Stimulated activated CD8-positive, alpha-beta memory T cell treated with anti-CD3 and anti-CD28 coated beads, Interleukin-4, amount 100 ng/mL, for 24 hours (primary cell): ENCODE measurements at places on chromosomes 4 and X.
A peak's percentile ranks its signal among the peaks of the same experiment; 100 is the strongest.

DNA sequence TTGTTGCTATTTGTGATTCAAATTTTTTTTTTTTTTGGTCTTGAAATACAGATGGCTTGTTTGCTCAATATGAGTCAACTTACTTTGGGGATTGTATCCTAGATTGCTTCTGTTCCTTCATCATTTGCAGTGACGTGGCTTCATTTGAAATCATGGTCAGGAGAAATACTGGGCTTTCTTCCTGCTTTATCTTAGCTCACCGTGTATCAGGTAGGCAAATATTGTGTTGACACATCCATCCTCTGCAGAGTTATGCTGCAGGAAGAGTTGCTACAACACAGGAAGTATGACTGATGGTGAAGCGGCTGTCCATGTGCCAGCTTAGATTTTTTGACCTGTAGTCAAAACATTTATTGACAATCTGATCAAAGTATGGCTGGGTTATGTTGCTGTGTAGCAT lies 232.2 kb downstream of the C4orf33 start:
- DNase-seq, result no peak

DNA sequence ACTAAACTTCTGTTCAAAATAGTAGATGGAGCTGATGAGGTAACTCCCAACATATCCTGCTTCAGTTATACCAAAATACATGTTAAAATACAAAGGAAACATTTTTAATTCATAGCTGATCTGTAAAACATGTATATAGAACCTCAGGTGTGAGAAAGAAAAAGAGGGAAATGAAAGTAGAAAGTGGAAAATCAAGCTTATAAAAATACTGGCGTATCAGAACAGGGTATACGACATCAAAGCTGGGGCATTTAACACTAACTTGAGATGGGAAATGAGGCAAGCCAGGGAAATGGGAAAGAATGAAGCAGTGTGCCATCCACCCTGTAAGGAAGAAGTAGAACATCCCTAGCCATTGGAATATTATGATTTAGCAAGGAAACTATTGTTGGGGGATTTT lies 767.5 kb downstream of the DMD start:
- no peak for DNase-seq

DNA sequence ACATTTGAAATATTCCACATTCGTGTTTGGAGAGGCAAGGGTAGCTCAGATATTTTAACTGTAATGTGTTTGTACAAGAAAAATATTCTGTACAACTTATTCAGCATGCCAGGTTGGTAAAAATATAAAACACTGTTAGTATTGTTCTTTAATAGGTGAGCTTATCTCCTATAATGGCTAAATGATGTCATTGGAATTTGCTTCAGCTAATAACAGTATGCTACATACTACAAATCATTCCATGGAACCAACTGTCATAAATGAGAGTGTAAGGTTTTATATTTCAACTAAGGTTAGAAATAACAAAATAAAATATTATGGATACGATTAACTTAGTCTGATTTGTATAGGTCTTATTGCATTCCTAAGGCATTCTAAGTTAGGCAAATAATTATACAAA lies 206.6 kb downstream of the ADGRL3 start:
- DNase-seq, result no peak

GRCh38 chr4:74675673-74676279 lies 118.5 kb downstream of the BTC start:
- DNase-seq, result no peak

DNA sequence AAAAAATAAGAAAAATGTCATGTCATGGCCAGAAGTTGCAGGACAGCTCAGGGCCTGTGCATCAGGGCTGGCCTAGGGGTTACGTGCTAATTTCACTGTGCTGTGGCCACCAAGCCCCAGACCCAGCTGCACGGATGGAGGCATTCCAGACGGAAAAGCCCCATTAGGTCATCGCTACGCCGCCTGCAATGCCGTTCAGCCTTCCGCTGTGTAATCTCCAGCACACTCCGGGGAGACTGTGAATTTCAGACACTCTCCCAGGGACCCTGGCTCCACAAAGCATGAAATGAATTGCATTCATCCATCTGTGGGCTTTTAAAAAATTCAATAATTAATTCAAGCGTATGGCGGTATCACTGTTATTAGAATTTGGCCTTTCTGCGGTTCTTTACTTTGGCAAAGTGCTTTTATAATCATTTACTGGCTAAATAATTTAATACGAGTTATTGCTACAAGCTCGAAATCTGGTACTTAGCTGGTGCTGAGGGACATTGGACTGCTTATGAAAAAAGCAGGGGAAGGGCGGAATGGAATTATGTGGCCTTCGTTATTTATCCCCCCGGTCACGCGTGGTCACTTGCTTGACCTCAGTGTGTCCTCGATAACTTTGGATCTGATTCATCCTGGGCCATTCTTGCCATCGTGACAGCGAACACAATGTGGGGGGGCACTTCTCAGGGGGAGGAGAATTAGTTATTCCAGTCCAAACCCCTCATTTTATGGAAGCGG lies 9.0 kb upstream of the NSG1 start:
- no peak for DNase-seq

GRCh38 chr4:168408620-168409019 lies 71.7 kb downstream of the DDX60L start:
- no peak for DNase-seq

DNA sequence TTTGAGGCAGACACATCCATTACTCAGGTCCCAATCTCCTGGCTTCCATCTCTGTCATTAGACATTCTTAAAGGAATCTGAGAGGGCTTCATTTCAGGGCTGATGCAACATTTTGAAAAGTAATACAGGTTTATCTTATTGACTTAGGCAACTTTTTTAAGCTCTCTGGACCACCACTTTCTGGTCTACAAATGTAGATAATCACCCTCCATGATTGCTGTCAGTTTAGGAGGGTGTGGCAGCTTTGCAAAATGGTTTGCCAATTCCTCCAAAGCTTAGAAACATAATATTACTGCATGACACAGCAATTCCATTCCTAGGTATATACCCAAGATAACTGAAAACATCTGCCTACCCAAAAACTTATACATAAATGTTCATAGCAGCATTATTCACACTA lies 77.6 kb downstream of the ARHGAP6 start:
- no peak for DNase-seq

DNA sequence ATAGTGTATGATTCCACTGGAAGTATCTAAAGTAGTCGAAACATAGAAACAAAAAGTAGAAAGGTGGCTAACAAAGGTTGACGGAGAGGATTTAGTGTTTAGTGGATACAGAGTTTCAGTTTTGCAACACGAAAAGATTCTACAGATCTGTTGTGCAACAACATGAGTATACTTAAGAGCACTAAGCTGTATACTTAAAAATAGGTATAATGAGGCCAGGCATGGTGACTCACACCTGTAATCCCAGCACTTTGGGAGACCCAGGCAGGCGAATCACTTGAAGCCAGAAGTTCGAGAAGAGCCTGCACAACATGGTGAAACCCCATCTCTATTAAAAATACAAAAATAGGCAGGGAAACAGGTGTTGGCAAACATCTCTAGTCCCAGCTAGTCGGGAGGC lies 7.9 kb upstream of the ATRX start:
- DNase-seq, result no peak

DNA sequence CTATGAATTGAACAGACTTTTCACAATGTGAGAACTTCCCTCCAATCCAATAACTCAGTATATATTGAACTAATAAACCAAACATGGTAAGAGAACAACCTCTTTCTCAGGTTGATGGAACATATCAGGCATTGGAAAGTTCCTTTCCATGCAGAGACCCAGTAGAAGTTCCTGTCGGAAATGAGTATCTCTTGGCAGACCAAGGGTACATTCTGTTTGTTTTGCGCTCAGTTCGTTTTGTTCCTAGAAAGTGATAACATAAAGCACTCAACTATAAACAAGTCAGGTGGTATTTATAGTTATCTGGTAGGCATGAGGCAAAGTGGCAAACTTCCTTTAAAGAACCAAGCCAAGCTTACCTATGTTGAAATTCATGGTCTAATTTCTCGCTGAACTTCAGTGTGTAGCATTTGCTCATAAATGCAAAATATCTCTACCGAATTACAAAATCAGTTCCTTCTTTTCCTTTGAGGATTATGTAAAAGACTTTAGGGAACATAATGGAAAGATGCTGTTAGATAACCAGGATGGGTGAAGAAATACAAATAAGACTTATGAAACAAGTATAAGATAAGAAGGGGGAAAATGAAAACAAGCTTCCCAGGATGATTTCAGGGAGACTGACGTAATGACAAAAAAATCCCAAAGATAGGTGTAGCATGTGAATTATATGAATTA lies 120.3 kb downstream of the ARHGAP24 start:
- DNase-seq, result no peak

- DNase-seq, result no peak
Measured at GRCh38 chr4:88097301-88097700, 61.1 kb downstream of the ABCG2 start.

GRCh38 chrX:72568406-72569092 lies 4.1 kb downstream of the HDAC8 start:
- DNase-seq, result no peak

DNA sequence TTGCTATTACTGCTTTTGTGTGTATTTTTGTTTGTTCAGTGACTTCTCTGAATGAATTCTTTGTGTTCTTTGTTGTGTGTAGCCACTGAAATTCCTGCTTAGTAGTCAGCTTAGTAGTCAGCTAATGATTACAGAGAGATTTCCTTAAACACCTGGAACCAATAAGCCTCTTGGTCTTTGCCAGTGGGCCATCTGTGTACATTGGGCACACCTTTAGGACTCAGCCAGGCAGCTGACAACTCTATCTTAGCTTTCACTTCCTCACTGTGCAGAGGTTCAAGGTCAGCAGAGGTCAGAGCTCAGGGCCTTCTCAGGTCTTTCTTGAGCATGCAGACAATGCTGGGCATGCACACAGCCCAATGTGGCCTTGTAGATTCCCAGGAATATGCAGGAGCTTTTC lies 59.3 kb downstream of the RWDD4 start:
- DNase-seq, result no peak

- no peak for DNase-seq
Measured at GRCh38 chr4:120841580-120841979, 80.9 kb downstream of the PRDM5 start.

DNA sequence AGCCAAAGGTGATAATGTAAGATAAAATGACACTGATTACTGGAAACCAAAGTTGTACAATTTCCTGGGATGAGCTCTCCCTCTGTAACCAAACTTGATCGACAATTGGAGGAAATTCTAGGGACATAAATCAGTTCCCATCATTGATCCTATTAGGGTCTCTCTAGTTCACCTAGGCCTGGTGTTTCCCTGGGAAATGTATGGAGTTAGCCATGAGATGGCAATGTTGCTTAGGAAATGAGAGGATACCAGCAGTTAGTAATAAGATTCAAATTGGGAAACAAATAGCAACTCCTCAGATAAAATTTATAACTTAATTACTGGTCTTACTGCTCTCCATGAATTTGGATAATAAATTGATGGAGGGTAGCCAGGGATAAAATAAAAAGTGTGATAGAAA lies 52.2 kb downstream of the SPATA18 start:
- DNase-seq, result no peak

DNA sequence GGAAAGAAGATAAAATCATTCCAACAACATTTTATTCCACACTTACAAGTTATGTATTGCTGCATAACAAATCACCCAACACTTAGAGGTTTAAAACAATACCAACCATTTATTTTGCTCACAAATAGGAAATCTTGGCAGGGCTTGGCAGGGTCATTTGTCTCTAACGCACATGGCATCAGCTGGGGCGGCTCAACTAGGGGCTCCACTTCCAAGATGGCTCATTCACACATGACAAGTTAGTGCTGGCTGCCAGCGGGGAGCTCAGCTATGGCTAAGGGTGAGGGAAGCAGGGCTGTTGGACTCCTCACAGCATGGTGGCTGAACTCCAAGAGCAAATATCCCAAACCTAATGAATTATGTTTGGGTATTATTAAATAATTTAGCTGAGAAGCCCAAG lies 377.0 kb downstream of the ZNF674 start:
- DNase-seq, result no peak

GRCh38 chrX:33970028-33970967 lies 161.8 kb downstream of the FAM47A start:
- DNase-seq, result no peak

- no peak for DNase-seq
Measured at GRCh38 chr4:37645736-37646135, 40.4 kb downstream of the RELL1 start.

DNA sequence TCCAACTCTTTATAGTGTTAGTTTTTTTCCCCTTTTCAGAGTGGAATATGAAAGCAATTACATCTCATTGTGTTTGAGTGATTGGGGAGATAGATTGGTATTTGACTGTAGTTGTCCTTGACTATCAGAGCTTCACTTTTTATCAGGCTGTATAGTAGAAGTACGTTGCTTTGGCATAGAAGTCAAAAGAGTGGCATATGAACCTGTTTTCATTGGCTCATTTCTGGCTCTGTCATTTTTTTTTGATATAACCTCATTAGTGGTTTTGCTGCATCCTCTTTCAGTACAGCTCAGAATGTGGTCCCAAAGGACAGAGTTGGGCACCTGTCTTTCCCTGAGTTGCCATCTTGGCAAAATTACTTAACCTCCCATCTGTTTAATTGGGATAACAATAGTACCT lies 1.4 kb downstream of the TMA16 start:
- DNase-seq, result no peak

- no peak for DNase-seq
Measured at GRCh38 chr4:22196551-22196950, 248.0 kb upstream of the KCNIP4 start.

DNA sequence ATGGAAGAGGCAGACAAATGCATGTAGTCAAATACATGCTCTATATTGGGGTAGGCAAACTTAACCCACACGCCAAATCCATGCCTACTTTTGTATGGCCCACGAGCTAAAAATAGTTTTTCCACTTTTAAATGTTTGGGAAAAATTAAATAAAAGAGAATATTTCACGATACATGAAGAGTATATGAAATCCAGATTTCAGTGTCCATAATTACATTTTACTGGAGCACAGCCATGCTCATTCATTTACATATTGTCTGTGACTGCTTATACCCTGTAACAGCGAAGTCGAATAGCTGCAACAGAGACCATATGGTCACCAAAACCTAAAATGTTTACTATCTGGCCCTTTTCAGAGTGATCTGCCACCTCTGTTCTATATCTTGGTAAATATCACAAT lies 257.4 kb upstream of the NOCT start:
- DNase-seq, result no peak

GRCh38 chrX:69562904-69563578 lies 52.9 kb upstream of the EDA start:
- DNase-seq, result no peak

GRCh38 chr4:37889849-37890800 lies 759 bp upstream of the TBC1D1 start:
- DNase-seq, result peak; percentile 10
